ENCODE measurements at places on chromosomes 4 and X.

DNA sequence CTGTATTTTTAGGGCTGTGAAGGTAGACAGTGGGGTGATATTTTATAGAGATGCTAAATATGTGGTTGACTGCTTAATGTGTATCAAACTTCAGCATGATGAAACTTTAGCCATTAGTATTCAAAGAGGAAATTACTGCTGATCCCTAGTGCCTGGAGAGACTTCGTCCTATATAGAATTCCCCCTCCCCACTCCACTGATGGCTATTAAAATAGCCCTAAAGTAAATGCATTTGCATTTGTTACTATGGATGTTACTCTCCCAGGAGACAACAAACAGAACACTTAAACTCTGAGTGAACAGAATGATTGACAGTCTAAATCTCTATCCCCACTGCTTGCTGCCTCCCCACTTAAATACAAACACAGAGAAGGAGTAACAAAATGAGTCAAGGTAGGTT lies 39.1 kb downstream of the ADGRL3 start:
- DNase-seq = no peak

DNA sequence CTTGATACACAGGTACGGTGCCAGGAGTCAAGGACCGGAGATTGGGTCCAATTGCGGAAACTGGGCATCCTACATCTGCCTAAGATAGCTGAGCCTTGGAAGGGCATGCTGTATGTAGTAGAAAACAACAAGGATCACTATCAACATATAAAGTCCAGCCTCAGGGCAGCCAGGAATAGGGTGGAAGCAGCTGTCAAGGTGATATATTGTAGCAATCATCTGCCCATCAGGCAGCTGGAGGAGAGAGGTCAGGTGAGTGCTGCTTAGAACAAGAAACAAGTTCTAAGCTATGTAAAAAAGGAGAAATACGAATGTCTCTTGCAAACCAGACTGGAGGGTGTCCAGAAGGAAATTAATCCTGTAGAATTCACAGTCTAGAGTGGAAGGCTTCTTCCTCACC lies 34.8 kb downstream of the KCNE5 start:
- DNase-seq = no peak

GRCh38 chrX:57406149-57406548 lies 119.6 kb downstream of the FAAH2 start:
- DNase-seq = no peak

GRCh38 chrX:153365670-153366069 lies 31.7 kb downstream of the ZNF275 start:
- no peak for DNase-seq

GRCh38 chr4:185817403-185817818 lies 5.4 kb upstream of the SORBS2 start:
- no peak for DNase-seq

Data from GM12878 (cell line).